ENCODE measurements at places on chromosomes 7 and 10.

DNA sequence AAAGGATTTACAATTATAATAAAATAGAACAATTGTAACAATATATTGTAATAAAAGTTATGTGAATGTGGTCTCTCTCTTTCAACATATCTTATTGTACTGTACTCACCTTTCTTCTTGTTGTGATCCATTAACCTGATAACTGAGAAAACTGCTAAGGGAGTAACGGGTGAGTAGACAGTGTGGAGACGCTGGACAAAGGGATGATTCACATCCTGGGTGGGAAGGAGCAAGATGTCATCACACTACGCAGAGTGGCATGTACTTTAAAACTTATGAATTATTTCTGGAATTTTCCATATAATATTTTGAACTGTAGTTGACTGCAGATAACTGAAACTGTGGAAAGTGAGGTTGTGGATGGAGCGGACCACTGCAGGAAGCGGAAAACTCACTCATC lies 91.2 kb upstream of the PLPP4 start:
- no peak for DNase-seq

GRCh38 chr7:106178593-106179134 lies 66.6 kb upstream of the SYPL1 start:
- DNase-seq = no peak

DNA sequence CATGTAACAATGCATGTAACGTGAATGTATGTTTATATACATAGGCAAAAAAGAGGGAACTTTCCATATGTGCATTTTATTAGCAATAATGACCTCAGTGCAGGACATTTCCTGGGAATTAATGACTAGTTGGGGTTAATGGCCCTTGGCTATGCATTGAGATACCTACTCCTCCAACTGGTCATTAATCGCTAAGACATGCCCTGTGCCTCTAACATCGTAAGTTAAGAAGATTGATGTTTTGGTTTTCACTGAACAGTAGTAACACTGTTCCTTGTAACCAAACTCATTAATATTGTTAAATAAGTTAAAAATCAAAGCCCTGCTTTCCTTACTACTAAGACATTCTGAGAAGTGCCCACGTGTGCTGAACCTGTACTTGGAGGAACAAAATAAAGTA lies 61.7 kb downstream of the SEMA3D start:
- DNase-seq = no peak

DNA sequence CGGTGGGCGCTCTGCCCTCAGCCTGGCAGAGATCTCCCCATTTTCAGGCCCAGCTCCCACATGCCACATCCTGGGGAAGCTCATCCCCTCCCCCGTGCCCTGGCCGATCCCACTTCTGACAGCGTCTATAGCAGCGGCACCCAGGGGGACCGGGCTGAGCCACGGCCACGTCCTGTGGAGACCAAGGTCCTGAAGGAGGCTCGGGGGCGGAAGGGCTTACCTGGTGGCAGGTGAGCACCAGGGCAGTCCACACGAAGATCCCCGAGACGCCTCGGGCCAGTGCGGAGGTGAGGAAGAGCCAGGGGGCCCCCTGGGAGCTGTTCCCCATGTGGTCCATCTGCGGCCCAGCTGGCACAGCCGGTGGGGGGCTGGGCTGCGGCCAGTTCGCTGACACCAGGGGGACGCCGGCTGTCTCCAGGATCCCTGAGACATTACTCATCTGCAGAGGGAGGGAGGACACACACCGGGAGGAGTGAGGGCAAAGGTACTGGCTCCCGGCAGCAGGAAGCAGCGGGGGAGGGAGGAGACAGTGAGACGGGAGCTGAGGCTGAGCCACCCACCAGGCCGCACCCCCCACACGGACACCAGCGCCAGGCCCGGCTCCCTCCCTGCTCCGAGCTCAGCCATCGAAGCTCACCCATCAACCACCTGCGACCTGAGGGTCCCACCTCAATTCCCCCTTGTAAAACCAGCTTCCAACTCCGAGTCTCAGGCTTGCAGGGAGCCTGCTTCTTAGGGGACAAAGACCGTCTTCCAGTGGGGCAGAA lies 776 bp downstream of the TMEM184A start:
- DNase-seq = no peak

- no peak for DNase-seq
Measured at GRCh38 chr10:99698504-99699080, 33.3 kb downstream of the COX15 start.

GRCh38 chr7:41912426-41912825 lies 209.5 kb upstream of the INHBA start:
- no peak for DNase-seq

- DNase-seq = no peak
Measured at GRCh38 chr10:51129946-51130544, 55.8 kb downstream of the PRKG1 start.

GRCh38 chr7:7554649-7555575 lies 11.8 kb upstream of the MIOS start:
- no peak for DNase-seq

- DNase-seq = no peak
Measured at GRCh38 chr10:119368991-119369869, 161.9 kb downstream of the GRK5 start.

DNA sequence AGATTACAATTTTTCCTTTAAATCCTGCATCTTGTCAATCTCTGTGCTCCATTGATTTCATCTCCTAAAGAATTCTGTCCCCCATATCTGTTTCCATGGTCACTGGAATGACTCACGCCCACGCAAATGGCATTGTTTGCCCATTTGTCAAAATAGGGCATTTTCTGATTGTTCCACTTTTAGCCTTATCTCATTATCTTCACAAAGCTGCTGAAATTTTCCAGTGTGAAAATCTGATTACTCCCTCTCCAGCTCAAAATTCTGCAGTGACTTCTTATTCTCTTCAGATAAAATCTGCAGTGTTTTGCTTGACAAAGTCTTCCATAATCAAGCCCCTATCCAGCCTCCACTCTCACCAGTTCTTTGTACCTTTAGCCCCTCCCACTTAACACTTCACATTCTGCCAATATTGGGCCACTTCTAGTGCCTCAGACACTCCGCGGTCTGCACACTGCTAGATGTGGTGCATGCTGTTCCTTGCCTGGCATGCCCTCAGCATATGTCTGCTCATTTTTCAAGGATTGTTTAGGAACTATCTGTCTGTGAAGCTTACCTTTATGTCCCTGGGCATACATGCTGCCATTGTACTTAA lies 33.9 kb upstream of the CTTNBP2 start:
- DNase-seq = no peak

DNA sequence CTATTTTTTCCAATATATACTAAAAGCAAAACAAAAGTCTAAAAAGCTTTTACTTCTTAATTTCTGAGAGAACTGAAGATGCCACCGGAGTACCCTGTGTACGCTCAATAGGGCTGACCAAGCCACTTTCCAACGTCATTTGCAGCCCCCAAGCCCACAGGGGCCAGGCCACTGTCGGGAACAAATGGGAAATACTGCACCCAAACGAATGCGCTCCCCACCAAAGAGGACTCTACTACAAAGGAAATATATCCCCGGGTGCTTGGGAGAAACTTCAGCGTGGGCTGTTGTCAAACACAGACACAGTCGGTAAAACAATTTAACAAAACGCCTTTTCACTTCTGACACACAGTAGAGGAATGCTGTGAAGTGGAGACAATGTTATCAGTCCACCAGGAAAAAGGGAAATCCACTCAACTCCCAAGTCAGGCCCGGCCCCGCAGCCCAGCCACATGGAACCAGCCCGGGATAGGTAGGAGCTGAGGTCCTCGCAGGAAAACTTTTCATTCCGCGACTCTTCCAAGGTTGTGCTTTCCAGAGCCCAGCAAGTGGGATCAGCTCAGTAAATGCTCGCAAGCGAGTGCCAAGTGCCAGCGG lies 1.4 kb downstream of the PARD3 start:
- no peak for DNase-seq

GRCh38 chr7:88307412-88307811 lies 718 bp upstream of the STEAP4 start:
- no peak for DNase-seq

GRCh38 chr7:46583656-46584055 lies 662.6 kb upstream of the IGFBP3 start:
- no peak for DNase-seq

GRCh38 chr10:5862360-5862961 lies 27.2 kb downstream of the ANKRD16 start:
- no peak for DNase-seq

GRCh38 chr10:86391986-86392722 lies 25.6 kb upstream of the GRID1 start:
- DNase-seq = no peak

- no peak for DNase-seq
Measured at GRCh38 chr7:24685708-24686107, 71.6 kb downstream of the GSDME start.

GRCh38 chr10:3241967-3242650 lies 69.5 kb upstream of the PITRM1 start:
- no peak for DNase-seq

GRCh38 chr10:93715345-93715744 lies 13.0 kb upstream of the FRA10AC1 start:
- no peak for DNase-seq

DNA sequence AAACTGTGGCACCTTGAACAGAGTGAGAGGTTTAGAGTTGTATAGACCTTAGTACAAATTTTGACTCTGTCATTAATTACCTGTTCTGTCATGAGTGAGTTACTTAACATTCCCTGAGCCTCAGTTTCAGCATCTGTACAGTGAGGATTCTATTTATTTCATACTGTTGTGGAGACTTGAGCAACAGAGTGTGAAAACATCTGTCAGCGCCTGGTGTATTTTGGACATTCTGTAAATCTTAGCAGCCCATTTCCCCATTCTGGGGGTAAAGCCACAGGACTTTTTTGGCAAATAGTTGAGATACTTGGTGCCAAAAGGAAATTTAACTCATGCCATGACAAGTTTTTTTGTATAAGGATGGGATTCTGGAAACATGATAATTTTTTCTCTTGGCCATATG lies 94.8 kb downstream of the AUTS2 start:
- no peak for DNase-seq

- DNase-seq = no peak
Measured at GRCh38 chr7:100543586-100543985, 4.6 kb downstream of the AGFG2 start.

DNA sequence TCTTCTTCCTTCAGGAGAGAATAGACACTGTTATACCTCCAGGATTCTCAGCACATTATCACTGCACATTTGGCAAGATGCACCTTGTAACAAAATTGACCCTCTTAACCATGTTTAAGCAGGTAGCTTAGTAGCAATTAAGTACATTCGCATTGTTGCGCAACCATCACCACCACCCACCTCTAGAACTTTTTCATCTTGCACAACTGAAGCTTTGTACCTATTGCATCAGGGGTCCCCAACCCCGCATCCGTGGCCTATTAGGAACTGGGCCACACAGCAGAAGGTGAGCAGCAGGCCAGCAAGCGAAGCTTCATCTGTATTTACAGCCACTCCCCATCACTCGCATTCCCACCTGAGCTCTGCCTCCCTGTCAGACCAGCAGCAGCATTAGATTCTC lies 29.9 kb upstream of the SMURF1 start:
- no peak for DNase-seq

GRCh38 chr10:69842882-69843281 lies 41.2 kb downstream of the COL13A1 start:
- no peak for DNase-seq

GRCh38 chr7:37449621-37450020 lies 957 bp upstream of the ELMO1 start:
- no peak for DNase-seq

DNA sequence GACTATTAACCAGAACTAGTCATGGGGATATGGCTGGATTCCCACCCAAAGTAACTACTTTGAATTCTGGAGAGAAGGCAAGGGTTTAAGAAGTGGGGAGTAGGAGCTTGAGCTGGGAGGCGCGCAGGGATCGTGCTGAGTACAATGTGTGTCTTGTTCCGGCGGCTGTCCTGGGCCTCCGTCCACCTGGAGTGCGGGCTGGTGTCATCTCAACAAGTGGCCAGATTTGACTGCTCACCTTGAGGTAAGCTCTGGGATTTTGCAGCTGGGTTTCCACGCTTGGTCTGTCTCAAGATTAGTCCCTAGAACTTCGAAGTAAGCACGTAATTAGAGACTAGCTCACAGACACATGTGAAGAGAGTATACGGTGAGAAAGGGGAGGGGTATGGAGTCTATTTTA lies 49.4 kb downstream of the GLRX3 start:
- no peak for DNase-seq

DNA sequence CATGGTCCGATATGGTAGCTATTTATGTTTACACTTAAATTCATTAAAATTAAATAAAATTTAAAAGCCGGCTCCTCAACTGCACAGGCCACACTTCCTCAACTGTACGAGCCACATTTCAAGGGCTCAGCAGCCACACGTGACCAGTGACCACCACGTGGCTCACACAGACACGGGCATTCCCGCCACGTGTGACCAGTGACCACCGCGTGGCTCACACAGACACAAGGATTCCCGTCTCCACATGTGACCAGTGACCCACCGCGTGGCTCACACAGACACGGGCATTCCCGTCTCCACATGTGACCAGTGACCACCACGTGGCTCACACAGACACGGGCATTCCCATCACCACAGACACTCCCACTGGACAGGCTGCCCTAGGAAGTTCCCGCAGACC lies 91.3 kb downstream of the PDGFA start:
- no peak for DNase-seq

DNA sequence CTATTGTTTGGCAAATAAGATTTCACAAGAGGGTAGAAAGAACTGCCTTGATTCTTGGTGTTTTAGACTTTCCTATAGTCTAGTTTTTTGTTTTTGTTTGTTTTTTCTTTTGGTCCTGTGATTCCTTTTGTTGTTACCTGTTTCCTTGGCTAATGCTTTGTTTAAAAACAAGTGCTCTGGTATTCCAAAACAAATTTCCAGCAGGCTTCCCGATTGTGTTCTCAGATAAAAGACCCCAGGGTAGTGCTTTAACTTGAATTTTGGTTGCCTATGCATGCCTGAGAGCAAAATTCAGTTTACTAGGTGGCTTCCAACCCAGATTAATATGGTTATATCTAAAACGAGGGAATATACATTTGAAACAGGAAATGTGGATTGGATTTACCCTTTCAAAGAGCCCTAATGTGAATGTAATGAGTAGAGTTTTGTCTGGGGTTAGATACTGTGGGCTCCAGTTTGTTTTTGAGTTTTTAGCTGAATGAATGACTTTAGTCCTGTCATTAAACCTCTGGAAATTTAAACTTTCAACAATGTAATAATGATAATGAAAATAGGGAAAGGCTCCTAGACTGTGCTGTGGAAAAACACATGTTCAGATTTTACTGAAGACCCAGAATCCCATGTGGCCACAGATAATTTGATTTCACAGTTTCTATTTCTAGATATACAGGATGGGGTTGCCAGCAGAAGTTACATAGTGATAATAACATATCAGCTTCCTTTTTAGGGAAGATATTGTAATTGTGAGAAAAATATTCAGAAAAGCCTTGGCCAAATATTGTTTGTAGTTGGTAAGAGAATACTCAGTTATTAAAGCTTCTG lies 23.9 kb downstream of the AUTS2 start:
- DNase-seq = peak; percentile 19

- peak; percentile 58 for DNase-seq
Measured at GRCh38 chr7:148941598-148942275, 57.6 kb upstream of the EZH2 start.

DNA sequence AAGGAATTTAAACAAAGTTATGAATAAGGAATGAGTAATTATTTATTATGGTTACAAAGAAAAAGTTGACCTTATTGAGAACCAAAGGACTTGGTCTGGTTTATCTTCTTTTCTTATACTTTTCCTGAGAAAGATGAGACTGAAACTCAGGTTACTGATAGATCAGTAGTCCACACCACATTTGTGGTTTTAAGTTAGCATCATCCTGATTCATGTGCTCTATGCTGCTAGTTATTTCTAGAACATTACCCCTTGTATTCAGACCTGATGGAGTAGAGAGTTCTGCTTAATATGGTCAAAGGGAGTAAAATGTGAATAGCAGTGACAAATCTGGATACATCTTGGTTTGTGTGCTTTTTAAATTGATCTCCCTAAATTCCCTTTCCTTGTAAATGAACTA lies 63.8 kb downstream of the FOXP2 start:
- DNase-seq = no peak
